ENCODE measurements at places on chromosomes 5 and 9.
A peak's percentile ranks its signal among the peaks of the same experiment; 100 is the strongest.

DNA sequence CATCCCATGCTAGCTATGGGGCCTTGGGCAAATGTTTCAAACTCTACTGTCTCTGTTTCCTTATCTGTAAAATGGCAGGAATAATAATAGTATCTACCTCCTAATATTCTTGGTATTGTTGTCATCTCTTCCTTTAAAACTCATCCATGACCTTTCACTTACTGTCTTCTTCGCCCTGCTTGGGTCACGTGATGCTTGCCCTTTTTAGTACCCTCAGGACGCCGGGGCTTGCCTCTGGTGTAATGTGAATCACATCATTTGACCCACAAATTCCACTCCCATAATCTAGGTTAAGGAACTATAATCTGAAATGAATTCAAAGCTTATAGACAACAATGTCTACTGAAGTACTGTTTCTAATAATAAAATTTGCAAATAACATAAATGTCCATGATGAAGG, 162.7 kb downstream of the DRD1 start:
- no peaks in the 10 kb centered on the region for H3K4me1 ChIP-seq
- H3K27ac ChIP-seq = no peak overlapping the region
- no peak overlapping the region for H3K4me3 ChIP-seq
- H3K27me3 ChIP-seq = peaks cover 2% of the 10 kb centered on the region

DNA sequence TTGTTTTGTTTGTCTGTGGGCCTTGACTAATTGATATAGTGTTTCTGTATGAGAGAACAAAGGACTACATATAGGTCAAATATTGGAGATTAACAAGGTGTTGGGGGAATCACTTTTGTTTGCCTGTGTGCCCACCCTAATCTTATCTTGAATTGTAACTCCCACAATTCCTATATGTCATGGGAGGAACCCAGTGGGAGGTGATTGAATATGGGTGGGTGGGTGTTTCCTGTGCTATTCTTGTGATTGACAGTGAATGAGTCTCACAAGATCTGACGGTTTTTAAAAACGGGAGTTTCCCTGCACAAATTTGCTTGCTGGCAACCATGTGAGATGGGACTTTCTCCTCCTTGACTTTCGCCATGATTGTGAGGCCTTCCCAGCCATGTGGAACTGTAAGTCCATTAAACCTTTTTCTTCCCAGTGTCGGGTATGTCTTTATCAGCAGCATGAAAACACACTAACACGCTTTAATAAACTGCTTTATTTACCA, 64.9 kb upstream of the HSPB3 start:
- no peaks in the 10 kb centered on the region for H3K36me3 ChIP-seq
- H3K27ac ChIP-seq = no peak overlapping the region
- no peak overlapping the region for H3K4me3 ChIP-seq
- peaks cover 8% of the 10 kb centered on the region for H3K27me3 ChIP-seq

DNA sequence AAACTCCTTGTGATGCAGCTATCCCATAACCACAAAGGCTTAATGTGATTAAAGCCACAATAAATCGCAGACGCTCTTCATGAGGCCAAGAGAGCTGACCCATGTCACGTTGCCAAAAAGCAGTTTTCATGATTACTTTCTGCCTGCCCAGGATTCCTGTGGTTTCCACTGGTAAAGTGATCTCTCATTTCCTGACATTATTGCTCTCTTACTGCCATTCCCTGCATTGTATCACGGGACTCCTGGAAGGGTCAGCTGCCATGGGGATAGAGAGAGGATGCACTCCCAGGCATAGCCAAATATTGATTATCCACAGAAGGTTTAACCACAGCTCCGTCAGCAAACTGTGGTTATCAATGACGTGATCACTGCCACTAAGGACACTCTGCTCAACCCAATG, 103.8 kb upstream of the SLC1A3 start:
- peaks cover 6% of the 10 kb centered on the region for H3K4me1 ChIP-seq
- H3K27me3 ChIP-seq = peaks cover 6% of the 10 kb centered on the region
- peak; percentile 82 for DNase-seq
- H3K36me3 ChIP-seq = no peaks in the 10 kb centered on the region
- no peak overlapping the region for H3K4me3 ChIP-seq
- no peak overlapping the region for H3K27ac ChIP-seq

GRCh38 chr5:102638912-102639652, 116.0 kb upstream of the PAM start:
- no peak for DNase-seq
- H3K36me3 ChIP-seq = no peaks in the 10 kb centered on the region
- H3K27me3 ChIP-seq = no peaks in the 10 kb centered on the region
- H3K4me3 ChIP-seq = no peak overlapping the region
- H3K4me1 ChIP-seq = no peaks in the 10 kb centered on the region
- H3K27ac ChIP-seq = no peak overlapping the region

DNA sequence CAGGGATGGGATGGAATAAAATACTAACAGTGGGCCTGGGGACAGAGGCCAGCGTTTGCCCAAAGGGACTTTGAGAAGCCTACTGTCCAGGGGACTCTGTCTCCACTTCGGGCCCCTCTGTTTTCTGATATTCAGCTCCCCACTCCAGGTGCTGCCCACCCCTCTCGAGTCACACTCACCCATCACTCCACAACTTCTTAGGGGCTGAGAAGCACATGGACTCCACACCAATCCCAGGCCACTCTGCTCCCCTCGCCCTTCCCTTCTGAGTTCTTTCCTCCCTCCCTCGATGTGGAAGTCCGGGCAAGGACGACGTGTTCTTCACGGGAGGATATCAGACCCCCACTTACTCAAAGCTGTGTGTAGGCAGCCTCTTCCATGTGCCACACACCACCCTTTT, 124.5 kb downstream of the BARX1 start:
- H3K27me3 ChIP-seq = peaks cover 8% of the 10 kb centered on the region
- H3K4me3 ChIP-seq = no peak overlapping the region
- no peak for DNase-seq
- H3K27ac ChIP-seq = no peak overlapping the region
- H3K4me1 ChIP-seq = no peaks in the 10 kb centered on the region

DNA sequence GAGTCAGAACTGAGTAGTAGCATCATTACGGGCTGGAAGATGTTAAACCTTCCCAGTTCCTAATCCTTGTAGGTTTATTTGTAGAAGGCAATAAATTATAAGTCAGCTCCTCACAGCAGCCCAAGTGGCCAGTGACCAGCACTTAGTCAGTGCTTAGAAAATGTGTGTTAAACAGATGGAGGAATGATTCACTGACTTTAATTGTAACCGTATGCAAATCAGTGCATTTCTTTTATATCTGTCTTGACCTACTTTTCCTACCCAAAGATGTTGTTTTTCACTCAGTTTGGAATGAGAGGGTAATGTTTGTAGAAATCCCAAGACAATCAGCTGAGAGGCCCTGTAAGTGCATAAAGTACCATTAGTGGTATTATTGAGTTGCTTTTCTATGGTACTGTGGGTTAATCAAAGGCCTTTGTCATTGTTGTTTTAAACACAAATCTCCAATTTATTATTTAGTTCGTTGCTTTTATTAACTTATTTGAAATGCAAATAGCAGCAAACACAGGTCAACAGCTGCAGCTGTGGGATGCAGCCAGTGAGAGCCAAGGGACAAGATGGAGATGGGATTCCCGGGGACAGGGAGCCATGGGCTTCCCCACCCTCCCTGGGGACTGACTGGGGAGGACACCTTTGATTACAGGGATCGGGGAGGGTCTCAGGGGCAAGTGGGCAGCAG, 49.8 kb downstream of the MAP1B start:
- H3K27ac ChIP-seq = peak overlapping the region; percentile 79
- H3K4me1 ChIP-seq = peaks cover 46% of the 10 kb centered on the region
- H3K36me3 ChIP-seq = no peaks in the 10 kb centered on the region
- peak; percentile 98 for DNase-seq

DNA sequence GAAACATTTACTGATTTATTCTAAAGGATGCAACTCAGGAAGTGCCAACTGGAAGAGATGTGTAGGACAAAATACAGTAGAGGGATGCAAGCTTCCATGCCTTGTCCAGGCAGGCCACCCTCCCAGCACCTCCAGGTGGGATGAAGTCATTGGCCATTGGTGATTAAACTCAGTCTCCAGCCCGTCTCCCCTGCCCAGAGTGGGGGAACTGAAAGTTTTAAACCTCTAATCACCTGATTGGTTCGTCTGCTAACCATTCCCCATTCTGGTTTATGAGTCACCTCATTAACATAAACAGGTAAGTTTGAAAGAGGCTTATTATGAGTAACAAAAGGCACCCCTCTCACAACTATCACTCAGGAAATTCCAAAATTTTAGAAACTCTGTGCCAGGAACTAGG, 8.1 kb downstream of the TNFAIP8 start:
- H3K27ac ChIP-seq = no peak overlapping the region
- H3K4me3 ChIP-seq = no peak overlapping the region
- H3K4me1 ChIP-seq = peaks cover 26% of the 10 kb centered on the region
- no peaks in the 10 kb centered on the region for H3K27me3 ChIP-seq
- H3K36me3 ChIP-seq = no peaks in the 10 kb centered on the region
- DNase-seq = no peak
